ENCODE measurements at places on chromosomes 1 and 21. TPM values are rescaled to one million over a fixed set of nuclear protein-coding genes. Genes with fewer than 3 reads are reported as not detected.
A peak's percentile ranks its signal among the peaks of the same experiment; 100 is the strongest.

The LCE1A gene
- polyA plus RNA-seq = not detected

The PDZK1 gene
- polyA plus RNA-seq = 0.13 TPM

DNA sequence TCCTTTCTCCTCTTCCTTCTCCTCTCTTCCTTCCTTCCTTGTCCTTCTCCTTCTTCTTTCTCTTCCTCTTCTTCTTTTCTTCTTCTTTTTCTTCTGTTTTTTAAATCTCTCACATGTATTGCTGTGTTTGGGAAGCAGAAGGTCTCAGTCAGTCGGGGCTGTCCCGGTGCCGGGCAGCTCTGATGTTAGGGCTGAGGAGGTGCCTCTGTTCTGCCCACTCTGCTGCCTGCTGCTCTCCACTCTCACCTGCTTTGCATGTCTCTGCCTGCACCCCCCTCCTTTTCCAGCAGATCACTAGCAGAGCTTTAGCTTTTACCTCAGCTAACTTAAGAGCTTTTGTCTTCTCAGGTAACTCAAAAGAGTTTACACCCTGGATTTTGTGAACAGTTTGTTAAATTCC, 276.6 kb downstream of the CHRM3 start:
- no peaks in the 10 kb centered on the region for H3K4me1 ChIP-seq
- no peaks in the 10 kb centered on the region for H3K27me3 ChIP-seq
- DNase-seq = no peak
- H3K27ac ChIP-seq = no peak overlapping the region
- H3K36me3 ChIP-seq = no peaks in the 10 kb centered on the region
- H3K4me3 ChIP-seq = no peak overlapping the region

GRCh38 chr1:150235294-150235851, 539 bp downstream of the ANP32E start:
- H3K36me3 ChIP-seq = peaks cover 9% of the 10 kb centered on the region
- peak; percentile 69 for DNase-seq
- peaks cover 20% of the 10 kb centered on the region for H3K4me1 ChIP-seq
- H3K27me3 ChIP-seq = no peaks in the 10 kb centered on the region
- H3K27ac ChIP-seq = peak overlapping the region; percentile 81

- no peaks in the 10 kb centered on the region for H3K27me3 ChIP-seq
- peak overlapping the region; percentile 33 for H3K27ac ChIP-seq
- peaks cover 77% of the 10 kb centered on the region for H3K36me3 ChIP-seq
- H3K4me3 ChIP-seq = no peak overlapping the region
- H3K4me1 ChIP-seq = peaks cover 26% of the 10 kb centered on the region
These were observed 6.7 kb downstream of the TAS1R3 start for GRCh38 chr1:1337793-1338147.

DNA sequence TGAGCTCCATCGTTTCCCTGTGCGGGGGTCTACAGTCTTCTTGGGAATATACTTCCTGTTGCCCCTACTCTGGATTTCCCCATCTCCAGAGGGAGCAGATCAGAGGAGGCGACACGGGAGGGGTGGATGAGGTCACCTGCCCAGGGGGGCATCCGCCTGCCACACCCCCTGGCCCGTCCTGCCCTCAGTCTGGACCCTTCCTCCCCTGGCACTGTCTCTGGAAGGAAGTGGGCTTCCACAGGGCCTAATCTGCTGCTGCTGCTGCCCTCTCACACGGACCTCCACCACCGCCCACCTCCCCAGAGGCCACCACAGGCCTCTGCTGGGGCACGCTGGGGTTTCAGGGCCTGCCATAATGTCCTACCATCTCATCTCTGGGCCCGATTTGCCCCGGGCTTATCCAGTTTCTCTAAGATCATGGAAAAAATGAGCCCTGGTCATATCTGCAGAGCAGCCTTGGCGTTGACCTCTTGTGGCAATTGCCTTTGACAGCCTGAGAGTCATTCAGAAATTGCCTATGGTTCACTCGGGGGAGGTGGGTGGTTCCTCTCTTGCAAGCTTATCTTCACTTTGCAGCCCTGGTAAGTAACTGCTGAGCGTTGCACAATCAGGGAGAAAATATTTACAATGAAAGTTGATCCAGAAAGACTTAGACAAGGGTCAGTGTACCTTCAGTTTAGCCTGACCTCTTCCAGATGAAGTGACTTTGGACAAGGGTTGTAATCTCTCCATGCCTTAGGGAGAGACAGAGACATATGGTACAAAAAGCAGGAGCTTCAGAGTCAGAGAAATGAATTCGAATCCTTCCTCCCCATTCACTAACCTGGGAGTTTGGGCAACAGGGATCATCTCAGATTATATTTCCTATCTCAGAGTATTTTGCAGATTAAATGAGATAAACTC, 252.4 kb downstream of the TOMM20 start:
- H3K4me3 ChIP-seq = no peak overlapping the region
- no peaks in the 10 kb centered on the region for H3K27me3 ChIP-seq
- no peaks in the 10 kb centered on the region for H3K36me3 ChIP-seq
- DNase-seq = peak; percentile 79
